ENCODE measurements at places on chromosomes 6 and 20. TPM values are rescaled to one million over a fixed set of nuclear protein-coding genes. Genes with fewer than 3 reads are reported as not detected.

The MBOAT1 gene
- 11.8 TPM for total RNA-seq

The RSPH9 gene
- total RNA-seq = 0.30 TPM

The TMEM14C gene
- total RNA-seq = 50.4 TPM

The SLC13A3 gene
- 1.8 TPM for total RNA-seq

The RCAN2 gene
- 1.9 TPM for total RNA-seq

The RRAGD gene
- total RNA-seq = 13.9 TPM

The CLDN20 gene
- total RNA-seq = 0.30 TPM

All from skin of body (tissue), 3 donors.